ENCODE measurements at places on chromosomes 4 and X.
A peak's percentile ranks its signal among the peaks of the same experiment; 100 is the strongest.

DNA sequence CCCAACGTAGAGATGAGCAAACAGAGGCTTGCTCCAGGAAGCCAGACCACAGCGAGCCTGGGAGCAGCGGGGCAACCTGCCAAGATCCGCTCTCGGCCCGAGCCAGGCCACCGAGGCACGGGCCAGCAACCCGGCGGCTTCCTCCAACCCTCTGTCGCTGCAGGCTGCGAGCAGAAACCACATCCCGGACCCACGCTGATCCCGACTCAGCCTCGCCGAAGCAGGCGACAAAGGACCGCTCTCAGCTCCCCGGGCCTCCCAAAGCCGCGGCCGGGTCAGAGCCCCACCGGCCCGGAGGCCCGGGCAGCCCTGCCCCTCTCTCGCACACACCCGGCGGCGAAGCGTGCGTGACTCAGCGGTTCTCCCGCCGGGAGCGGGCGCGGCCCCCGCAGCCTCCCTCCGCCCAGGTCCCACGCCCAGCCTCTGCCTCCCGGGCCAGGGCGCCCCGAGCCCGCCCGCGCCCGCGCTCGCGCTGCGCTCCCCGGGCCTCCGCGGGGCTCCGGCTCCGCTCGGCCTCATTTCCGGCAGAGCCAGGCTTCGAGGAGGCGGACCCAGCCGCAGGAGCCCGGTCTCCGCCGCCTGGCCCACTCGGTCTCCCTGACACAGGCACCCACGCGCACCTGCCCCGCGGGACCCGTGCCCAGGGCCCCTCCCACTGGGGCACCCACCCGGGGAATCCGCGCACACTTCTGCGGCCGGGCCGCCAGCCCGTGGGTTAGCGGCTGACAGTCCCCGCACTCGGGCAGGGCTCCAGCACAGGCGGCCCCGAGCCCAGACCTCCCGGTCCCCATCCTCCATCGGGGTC lies 1.7 kb downstream of the PPP2R2C start:
- DNase-seq, result no peak

DNA sequence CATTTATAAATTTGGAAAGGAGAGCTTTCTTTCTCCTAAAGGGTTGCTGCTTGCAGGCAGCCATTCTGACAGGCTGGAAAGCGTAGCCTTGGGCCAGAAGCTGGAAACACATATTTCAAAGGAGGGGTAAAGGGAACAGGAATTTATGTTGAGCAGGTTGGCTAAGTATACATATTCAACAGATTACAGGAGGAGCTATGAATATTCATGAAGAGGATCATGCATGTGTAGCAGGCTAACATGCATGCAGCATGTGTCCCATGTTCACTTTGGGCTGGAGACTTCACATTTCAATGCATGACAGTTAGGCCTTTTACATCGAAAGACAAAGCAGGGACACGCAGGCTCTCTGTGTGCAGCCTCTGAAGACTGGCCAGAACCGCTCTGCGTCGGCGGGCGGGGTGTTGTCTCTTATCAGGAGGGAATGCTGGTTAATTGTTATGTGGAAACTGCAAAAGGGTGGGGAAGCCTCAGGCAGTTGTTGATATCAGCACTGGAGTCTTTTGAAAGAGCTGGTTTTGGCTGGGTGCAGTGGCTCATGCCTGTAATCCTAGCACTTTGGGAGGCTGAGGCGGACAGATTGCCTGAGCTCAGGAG lies 31.5 kb downstream of the CASP3 start:
- no peak for DNase-seq

DNA sequence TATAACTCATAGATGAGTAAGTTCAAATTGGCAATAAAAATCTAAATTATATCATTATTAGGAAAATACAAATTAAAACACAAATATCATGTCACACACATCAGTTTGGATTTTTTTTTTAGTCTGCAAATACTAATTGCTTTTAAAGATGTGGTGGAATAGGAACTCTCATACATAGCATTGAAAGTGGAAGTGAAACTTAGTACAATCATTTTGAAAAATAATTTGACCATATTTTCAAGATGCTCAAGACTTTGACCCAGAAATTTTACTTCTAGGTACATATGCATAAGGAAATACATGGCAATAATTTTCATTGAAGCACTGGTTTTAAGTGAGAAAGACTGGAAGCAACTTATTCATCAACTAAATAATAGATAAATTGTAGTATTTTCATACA lies 147.5 kb upstream of the SMIM31 start:
- DNase-seq, result no peak

DNA sequence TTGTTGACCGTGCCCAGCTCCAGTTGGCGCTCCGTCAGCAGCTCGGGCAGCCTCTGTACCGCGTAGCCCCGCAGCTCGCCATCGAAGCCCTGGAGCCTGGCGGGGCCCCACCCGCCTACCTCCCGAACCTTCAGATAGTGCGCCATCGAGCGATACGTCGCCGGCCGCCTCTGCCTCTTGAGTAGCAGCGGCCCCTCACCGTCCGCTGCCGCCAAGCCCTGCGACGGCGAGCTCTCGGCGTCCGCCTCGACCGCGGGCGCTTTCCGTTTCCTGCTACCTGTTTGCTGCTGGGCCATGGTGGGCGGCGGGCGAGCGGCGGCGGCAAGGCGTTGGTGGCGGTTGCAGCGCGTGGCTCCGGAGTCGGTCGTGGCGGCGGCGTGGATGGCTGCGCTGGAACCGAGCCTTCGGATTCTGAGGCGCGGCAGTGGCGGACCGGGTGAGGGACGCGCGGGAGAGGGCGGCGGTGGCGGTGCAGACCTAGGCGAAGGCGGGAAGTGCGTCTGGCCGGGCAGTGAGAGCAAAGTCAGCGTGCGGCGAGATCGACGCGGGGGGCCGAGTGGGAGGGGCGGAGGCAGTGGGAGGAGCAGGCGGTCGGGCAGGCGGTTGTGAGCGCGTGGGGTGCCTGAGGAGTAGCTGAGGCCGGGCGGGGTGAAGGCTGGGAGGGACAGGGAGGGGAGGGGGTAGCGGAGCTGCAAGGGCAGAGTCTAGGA lies at the start of gene DCAF12L1:
Gene DCAF12L1 (minus strand): TSS at position 502 of the 710 bp plus-strand sequence. CDS start 206 bp downstream, at position 296.
- no peak for DNase-seq

DNA sequence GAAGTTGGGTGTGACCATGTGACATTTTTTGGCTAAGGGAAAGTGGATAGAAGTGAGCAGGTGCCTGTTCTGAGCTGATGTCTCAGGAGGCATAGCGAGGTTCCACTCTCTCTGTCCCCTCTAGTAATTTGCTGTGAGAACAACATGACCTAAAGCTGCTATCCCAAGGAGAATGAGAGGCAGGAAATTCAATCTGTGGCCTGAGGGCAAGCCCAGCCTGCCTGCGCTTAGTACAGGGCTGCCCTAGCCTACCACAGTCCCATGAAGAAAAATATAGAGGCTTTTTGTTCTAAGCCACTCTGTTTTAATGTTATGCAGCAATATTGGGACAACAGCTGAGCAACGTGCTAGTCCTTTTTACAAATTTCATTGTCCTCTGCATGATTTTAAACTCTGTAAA lies 193.1 kb downstream of the LDB2 start:
- no peak for DNase-seq

- DNase-seq, result no peak
Measured at GRCh38 chrX:74523870-74524735, 90.3 kb downstream of the RLIM start.

- DNase-seq, result no peak
Measured at GRCh38 chr4:149896432-149896831, 80.8 kb upstream of the IQCM start.

GRCh38 chrX:1159548-1159947 lies 52.9 kb downstream of the CRLF2 start:
- DNase-seq, result no peak

- no peak for DNase-seq
Measured at GRCh38 chr4:112739442-112739841, 102.5 kb downstream of the LARP7 start.

DNA sequence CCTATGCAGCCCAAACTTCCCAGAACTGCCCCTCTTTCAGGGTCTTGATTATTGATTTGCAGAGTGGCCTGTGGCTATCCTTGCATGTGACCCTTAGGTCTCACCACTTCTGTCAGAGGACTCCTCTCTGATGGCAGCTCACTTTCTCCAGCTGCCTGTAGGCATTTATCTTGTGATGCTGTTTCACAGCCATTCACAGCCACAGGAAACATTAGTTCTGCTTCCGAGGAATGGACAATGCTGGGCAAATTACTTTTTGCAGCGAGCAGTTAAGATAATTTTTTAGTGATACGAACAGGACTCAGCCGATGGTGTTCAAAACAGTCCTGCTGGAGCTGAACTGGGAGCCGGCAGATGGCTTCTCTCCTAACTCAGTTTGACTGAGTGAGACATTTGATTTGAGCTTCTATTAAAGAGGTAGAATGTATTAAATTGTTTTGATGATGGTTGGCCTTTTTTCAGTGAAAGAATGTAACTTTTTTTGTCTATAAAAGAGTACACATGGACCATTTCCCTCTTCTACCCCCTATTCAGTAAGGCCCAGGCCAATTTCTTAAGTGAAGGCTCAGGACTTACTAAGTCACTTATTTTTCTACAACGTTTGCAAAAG lies 58.4 kb upstream of the TMEM150C start:
- DNase-seq, result no peak

DNA sequence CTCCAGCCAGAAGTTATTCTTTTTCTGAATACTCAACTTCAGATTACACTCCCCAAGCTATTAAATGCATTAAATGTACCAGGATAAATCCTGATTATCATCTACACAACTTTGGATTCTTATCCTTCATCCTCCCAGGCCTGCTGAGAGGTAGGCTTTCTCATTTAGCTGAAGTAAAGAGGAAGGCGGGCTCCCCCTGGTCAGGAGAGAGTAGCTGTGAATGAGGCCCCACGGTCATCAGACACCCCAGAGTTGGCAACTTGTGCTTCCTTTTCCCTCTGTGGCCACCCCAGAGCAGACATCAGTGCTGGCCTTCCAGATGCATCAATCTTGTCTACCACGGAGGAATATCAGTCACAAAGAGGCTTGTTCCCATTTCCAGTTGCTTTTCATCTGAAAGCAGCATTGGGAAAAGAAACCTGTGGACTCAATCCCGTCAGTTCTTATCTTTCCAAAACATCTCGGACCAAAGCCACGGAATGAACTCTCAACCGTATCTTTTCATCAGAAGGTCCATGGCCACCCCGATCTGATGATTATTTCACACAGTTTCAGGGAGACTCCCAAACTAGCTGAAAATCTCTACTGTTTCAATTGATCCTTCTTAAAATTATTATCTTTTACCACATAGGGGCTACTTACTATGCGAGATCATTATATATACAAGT lies 79.2 kb downstream of the FBXO8 start:
- DNase-seq, result no peak

- DNase-seq, result peak; percentile 45
Measured at GRCh38 chrX:12975670-12975965, 708 bp downstream of the TMSB4X start.

DNA sequence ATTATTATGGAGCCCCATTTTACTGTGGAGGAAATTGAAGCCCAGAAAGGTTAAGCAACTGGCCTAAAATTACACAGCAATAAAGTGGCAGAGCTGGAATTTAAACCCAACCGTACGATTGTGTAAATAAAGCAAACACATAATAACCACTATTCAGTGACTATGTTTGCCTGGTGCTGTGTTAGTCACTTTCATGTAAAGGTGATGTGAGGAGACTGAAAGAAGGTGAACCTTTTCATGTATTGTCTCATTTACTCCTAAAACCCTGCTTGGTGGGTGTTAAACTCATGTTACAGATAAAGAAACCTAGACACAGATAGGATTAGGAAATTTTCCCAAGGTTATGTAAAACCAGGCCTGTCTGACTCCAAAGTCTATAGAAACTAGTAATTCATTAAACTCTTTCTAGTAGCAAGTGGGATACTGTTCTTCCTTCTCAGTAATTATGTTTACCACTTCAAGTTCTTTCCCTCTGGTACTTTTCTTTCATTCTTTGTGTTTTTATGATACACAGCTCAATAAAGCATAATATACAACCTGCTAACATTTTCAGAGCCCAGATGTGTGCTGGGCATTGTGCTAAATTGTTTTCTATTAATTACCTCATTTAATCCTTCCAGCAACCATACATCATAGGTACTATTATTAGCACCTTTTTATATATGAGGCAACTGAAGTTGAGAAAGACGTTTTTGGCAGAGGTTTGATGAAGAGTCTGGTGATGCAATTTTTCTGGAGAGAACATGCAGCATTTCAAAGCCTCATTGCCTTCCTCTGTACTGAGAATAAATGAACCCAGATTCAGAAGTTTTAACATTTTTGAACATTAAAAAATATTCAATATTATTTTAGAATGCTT lies 202.7 kb downstream of the SPRY1 start:
- DNase-seq, result no peak

GRCh38 chr4:180028682-180029081 lies 2214.5 kb upstream of the TENM3 start:
- DNase-seq, result peak; percentile 34

DNA sequence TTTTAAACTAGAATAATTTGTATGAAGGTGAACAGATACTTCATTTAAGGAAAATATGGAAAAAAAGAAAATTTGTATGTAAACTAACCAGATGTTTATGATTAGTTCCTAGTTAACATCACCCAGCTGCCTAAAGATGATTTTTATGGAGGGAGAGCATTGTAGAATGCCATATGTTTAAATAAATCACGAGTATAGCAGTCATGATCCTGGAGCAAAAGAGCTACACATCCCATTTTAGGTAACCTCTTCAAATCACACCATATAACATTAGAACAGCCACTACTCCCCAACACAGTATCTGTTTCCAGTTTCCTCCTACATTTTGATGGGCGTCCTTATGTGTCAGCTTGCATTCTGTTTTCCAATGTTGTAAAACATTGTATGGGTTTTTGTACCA lies 571.9 kb upstream of the FAM241A start:
- DNase-seq, result no peak

GRCh38 chrX:13495232-13495631 lies 74.2 kb upstream of the EGFL6 start:
- no peak for DNase-seq

DNA sequence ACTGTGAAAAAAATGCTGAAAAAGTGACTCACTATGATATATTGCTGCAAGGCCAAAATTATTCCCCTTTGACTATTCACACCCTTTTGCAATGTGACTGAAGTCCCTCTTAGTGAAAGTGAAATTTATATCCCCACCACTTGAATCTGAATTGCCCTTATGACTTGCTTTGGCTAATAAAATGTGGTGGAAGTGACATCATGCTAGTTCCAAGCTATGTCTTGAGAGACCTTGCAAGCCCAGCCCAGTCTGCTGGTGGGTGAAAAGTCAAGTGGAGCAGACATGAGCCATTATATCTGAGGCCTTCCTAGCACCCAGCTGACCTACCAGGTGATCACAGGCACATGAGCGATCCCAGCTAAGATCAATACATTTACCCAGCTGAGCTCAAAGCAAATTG lies 94.7 kb downstream of the LINC00632 start:
- DNase-seq, result no peak

GRCh38 chr4:590313-590841 lies 14.3 kb upstream of the TMEM271 start:
- no peak for DNase-seq

DNA sequence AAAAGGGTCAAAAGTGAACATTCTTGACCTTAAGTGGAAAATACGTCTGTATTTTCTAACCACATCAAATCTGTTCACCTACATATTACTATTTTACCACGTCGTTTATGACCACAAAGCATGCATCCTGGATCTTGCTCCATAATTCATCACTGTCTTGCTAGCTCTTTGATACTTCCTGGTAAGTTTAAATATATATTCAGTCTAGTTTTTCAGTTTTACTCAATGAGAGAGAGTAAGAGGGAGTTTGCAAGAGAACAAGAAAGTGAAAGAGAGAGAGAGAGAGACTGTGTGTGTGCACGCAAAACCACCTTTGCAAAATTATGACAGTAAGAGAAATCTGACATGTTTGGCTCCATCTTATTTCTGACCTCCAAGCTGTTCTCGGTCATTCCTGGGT lies 173.7 kb upstream of the GALNTL6 start:
- no peak for DNase-seq

GRCh38 chr4:104532677-104533076 lies 38.0 kb upstream of the CXXC4 start:
- DNase-seq, result no peak

Data from CD4-positive, alpha-beta T cell treated with Interferon alpha-2 for 1 hour (primary cell).